ENCODE measurements at places on chromosomes 2 and 18.

- no peak for DNase-seq
Observed at GRCh38 chr2:235270956-235271355, 222.9 kb upstream of the AGAP1 start.

DNA sequence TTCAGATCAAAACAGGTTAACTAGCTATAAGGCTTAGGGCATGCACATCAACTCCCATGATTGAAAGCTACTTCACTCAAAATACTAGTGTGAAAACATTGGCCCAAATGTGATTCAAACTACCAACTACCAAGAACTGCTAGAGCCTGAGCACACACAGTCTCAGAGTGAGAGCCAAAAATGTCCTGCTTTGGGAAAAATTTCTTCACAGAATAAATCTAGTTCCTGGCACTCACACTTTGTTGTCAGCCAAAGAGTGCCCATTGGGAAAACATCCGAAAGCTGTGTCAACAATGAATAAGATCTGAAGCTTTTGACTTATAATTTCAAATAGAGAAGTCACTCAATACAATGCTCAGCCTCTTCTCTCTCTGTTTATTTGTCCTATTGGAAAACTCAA, 182.7 kb downstream of the LRATD1 start:
- no peak for DNase-seq

DNA sequence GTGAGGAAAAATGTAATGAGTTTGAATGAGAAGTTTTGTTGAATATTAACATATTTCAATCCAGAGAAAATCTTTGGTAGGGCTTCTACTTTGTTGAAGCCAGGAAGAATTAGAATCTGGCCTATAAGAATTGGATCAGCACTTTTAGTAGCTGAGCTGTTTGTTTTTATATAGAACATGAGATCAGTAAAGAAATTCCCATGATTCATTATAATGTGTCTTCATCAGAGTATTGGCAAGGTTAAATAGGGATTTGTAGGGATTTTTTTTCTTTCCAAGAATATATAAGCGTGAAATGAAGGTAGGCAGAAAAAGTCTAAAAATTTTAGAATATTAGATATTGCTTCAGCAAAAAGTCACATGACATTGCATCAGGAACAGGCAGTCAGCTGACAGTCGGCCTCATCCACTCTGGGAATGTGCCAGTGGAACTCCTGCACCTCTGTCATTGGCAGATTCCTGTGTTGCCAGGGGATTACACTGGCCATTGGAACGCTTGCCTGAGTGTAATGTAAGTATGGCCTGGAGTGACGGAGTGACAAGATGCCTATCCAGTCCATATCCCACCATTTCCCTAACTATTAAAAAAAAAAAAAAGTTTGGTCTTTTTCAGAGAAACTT, 60.6 kb downstream of the SERTAD2 start:
- no peak for DNase-seq

DNA sequence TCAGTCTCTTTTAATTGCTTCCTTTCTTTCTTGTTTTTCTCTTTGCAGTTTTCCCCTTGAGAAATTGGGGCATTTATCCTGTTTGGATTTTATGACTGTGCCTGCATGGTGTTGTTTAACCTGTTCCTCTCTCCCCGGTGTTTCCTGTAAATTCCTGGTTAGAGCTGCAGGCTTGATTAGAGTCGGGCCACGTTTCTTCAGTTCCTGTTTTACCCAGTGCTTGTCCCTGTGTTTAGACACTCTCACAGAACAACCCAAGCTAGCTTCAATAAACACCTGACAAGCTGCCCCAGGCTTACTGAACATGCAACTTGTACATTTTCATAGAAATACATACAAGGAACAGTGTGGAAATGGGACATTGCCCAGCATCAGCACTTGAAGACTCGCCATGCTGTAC, 53.9 kb downstream of the NGEF start:
- DNase-seq: no peak

- DNase-seq: no peak
Observed at GRCh38 chr2:44372246-44372645, 10.5 kb downstream of the CAMKMT start.

DNA sequence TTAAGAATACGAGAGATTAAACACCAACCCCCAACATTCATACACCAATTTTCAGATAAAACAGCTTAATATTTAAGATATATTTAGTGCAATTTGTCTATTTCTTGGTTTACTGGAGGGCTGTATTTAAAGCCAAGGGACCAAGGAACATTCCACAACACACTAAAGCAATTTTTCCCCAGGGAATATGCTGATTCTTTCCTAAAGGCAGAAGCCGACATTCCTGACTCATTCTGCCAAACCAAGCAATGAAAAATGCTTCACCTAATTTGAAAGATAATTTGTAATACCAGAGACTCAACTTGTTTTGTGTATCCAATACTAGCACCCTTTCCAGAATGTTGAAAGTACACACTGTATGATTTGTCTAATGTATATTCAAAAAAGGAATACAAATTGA, 1267.6 kb upstream of the PIK3C3 start:
- DNase-seq: no peak

GRCh38 chr2:74222300-74222650, 23.9 kb downstream of the MTHFD2 start:
- no peak for DNase-seq

- no peak for DNase-seq
Observed at GRCh38 chr2:33129263-33130053, 182.7 kb downstream of the LTBP1 start.

DNA sequence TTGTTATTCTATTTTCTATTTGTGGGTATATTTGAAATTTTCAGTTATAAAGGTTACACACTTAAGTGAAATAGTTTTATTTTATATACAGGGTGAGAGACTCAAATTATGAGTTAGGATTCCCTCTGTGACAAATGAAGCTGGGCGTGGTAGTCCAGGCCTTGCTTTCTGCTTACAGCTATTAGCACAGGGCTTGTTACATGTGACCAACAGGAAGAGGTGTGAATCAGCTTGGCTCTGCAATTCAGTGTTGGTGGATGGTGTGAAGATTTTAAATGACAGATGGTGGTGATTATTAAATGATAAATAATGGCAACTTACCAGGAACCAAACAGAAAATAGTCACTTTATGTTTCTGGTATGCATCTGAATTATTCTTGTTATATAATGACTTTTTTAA, 64.4 kb upstream of the NOSTRIN start:
- DNase-seq: no peak

DNA sequence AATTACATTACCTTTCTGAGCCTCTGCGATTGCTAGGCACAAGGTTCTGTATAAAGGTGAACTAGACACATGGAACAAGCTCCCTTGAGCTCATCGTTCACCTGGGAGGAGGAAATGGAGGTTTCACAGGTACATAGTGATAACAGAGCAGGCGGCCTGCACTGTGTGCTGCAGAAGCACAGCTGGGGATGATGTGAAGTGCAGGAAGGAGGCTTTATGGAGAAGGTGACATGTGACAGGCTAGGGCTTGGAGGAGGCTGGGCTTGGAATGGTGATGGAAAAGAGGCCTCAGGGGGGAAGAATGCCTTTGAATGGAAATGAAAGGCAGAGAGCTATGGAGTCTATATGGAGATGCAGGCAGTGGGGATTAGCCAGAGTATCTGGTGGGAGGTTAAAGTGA, 22.9 kb downstream of the MARCHF4 start:
- DNase-seq: no peak

- no peak for DNase-seq
Observed at GRCh38 chr18:49994410-49994809, 181.1 kb upstream of the ACAA2 start.

DNA sequence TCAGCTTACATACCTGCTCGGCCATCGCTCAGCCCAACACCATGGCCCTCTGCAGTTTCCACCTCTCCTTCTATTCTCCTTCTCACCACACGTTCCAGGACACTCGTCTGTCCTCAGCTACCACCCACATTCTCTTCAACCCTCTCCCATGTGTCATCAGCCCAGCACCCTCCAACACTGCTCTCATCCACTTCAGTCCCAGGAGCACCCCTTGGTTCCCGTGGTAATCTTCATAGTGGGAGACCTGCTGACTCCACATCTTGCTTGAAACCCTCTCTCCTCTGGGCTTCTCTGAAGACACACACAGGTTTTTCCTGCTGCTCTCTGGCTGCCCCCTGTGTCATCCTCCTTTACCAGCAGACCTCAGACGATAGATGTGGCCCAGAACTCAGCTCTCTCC, 228.7 kb downstream of the GBX2 start:
- no peak for DNase-seq

GRCh38 chr2:1591978-1592907, 152.1 kb downstream of the PXDN start:
- no peak for DNase-seq

DNA sequence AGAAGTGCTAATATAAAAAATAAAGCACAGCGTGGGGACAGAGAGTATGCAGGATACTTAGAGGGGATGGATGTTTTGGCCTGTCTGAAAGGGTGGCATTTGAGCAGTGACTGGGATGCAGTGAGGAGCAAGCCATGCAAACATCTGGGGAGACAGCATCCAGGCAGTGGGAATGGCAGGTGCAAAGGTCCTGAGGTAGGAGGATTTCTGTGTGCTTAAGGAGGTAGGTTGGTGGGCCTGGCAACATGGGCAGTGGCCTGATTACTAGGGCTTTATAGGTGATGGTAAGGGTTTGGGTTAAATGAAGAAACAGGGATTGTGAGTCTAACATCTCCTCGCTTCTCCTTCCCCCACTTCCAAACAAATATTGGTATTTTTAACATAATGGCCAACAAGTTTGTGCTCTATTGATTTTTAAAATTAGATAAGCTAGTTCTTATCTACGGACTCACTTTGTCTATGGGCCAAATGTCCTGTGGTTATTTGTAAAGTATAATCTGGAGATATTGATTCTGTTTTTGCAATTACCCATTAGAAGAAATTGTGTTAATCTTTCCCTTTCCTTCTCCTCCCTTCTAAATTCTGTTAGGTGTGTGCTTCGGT, 2.4 kb downstream of the AOX1 start:
- DNase-seq: no peak

- DNase-seq: no peak
Observed at GRCh38 chr2:222307978-222308730, 9.4 kb upstream of the PAX3 start.

GRCh38 chr18:56115071-56116015, 523.0 kb downstream of the TXNL1 start:
- DNase-seq: no peak

DNA sequence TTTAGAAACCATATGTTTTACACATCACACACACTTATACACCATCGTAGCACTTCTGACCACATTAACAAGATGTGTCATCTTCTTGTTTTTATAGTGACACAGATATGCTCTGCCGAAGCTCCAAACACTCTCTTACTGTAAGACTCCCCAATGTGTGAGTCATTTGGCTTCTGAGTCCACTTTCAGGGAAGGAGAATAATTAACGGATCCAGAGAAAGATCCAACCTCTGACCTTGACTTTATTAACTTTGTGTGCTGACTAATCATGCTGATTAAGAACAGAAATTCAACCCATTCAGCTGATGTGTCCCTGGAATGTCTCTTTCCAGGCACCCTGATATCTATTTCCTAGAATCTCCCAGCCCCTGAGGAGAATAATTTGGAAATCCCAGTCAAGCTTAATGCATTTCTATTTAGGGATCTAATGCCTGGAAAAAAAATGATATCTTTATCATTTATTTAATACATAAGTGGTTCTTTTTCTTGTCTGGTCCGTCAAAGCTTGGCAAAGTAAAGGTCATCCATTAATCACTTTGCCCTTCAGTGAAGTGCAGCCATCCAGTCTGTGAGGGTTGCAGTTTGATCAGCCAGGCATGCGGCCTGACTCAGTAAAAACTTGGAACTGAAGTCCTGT, 615.8 kb upstream of the SYT4 start:
- DNase-seq: no peak

DNA sequence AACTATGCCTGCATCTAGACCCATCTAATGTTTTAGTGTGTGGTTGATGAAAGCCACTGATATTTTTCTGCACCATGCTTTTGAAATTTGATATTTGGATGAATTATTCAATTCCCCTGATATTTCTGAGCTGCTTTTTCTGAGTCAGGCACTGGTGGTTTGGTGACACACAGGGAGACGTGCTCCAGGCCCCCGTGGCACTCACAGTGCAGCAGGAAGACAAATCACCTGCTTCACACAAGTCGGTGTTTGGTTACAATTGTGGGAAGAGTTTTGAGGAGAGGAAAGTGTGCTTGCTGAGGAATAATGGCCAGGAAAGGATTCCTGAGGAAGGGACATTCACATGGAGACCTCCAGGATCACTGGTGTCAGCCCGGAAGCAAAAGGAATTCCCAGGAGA, 179.7 kb downstream of the ACKR3 start:
- no peak for DNase-seq

DNA sequence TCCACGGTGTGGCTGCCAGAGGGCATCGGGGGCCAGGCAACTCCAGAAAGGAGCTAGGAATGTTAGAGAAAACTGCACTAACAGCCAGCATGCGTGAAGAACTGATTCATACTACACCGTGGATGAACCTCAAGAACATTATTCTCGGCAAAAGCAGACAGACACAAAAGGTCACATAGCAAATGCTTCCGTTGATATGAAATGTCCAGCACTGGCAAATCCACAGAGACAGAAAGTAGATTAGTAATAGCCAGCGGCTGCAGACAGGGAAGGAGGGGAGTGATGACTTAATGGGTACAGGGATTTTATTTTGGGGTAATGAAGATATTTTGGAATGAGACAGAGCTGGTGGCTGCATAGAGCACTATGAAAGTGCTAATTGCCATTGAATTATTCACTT, 37.4 kb downstream of the SCTR start:
- DNase-seq: no peak

GRCh38 chr18:38397094-38397493, 831.5 kb upstream of the CELF4 start:
- no peak for DNase-seq

- no peak for DNase-seq
Observed at GRCh38 chr2:169012812-169013627, 18.1 kb downstream of the ABCB11 start.

- no peak for DNase-seq
Observed at GRCh38 chr2:21627938-21628337, 504.2 kb downstream of the TDRD15 start.

DNA sequence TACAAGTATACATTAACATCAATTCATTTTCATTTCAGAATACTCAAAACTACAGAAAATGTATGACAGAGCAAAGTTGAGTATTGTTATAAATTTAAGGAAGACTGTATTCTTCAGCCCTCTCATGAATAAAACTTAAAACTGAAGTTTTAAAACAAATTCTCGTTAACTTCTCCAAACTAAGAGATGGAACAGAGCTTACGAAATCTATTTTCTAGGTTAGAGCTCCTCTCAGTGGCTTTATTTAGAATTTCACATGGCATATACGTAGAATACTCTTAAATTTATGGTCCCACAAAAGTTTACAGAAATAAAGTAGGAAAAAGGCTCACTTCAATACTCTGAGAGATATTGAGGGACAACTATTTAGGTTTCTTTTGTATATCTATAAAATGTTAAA, 612.1 kb downstream of the KCNJ3 start:
- DNase-seq: peak; percentile 28

- no peak for DNase-seq
Observed at GRCh38 chr2:21267232-21267835, 143.6 kb downstream of the TDRD15 start.

- peak; percentile 35 for DNase-seq
Observed at GRCh38 chr2:164717000-164717803, 95.9 kb upstream of the GRB14 start.

DNA sequence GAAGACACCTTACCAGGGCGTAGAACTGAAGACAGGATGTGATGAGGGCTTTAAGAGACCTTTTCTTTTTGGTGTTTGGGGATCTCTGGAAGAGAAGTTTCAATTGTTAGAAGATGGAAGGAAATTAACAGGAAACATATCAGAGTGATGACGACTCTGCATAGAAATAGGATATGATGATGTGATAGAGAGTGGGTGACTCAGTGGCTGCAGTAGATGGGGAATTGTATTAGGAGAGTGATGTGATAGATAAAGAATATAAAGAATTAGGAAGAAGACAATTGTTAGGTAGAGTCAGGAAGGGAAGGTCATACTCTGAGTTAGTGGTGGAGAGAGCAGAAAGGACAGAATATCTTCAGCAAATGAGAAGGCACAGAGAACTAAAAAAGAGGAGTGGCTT, 593.9 kb downstream of the NYAP2 start:
- DNase-seq: no peak
